HT-29 (cell line): ENCODE measurements at places on chromosomes 1 and 21.
A peak's percentile ranks its signal among the peaks of the same experiment; 100 is the strongest.

DNA sequence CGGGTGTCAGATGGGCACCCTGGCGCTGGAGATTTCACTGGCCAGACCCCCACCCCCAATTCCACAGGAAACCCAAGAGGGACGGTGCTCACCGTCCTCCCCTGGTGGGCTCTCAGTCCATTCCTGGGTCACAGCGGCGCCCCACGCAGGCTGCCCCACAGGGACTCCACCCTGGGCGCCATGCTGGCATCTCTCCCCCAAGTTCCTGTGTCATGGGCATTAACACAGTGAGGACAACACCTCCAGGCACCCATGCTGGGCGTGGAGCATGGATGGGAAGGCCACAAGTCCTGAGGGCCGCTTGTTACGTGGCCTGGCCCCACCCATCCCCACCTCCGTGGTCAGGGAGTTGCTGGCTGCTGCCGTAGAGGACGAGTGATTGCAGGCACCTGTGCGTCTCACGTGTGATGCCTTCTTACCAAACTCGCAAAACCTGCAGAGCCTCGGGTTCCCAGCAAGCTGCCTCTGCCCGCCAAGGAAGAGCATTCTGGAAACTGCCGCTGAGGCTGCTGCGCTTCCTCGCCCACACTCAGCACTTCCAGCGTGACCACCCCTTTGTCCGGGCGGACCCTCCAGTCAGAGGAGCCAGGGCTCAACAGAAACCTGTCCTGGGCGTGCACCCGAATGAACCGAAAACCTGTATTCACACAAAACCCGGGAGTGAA is 60.3 kb downstream of the SLX9 start:
- DNase-seq, result no peak

DNA sequence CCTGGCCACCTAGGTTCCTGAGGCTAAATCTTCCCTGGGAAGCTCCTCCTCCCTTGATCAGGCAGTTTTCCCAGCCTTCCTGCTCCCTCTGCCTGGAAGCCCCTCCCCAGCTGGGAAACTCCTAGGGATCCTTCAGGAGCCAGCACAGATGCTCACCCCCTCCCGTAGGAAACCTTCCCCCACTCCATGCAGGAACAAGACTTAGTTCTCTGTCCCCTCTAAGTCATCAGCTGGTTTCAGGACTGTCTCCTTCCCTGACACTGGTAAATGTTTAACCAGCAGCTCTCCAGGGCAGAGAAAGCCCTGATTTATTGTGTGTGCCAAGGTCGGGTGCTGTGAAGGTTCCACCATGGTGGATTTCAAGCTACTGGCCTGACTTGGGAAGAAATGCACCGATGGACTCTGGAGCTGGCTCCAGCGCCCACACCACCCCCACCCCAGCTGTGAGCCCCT is 25.0 kb downstream of the TTC39A start:
- DNase-seq, result peak; percentile 40

DNA sequence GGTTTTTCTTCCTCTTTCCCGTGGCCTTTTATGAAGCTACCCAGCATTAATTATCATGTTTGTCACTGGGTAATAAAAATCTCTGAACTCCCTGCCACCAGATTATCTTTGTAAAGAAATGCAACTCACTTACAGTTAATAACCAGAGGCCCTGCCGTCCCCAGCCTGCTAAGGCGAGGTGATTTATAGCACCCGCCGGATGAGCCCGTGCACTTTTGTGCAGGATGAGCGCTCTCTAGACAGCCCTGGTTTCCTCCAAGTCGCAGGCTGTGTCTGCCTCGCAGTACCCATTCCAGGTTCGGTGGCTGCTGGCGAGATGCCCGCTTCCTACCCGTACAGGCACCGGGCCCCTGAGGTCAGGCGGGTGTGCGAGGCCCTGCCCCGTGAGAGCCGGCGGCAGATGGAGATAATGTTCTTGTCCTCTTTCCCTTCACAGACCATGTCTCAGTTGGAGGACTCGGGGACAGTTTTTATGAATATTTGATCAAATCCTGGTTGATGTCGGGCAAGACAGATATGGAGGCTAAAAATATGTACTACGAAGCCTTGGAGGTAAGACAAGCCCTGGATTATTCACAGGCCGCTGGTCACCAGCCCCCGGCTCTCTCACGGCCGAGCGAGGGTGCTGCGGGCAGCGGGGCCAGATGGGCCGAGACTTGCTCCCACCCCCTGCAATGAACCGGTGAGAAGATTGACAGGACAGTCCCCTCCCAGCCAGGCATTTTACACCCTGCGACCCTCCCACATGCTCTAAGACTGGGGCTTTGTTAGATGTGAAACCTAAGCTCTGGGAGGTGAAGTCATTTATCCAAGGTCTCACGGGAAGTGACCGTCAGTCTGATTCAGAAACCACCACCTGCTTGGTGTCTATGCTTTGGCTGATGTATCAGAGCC is 28.5 kb upstream of the SELENON start:
- DNase-seq, result no peak

- DNase-seq, result peak; percentile 72
Measured at GRCh38 chr1:2231532-2232254, 3.6 kb downstream of the SKI start.

DNA sequence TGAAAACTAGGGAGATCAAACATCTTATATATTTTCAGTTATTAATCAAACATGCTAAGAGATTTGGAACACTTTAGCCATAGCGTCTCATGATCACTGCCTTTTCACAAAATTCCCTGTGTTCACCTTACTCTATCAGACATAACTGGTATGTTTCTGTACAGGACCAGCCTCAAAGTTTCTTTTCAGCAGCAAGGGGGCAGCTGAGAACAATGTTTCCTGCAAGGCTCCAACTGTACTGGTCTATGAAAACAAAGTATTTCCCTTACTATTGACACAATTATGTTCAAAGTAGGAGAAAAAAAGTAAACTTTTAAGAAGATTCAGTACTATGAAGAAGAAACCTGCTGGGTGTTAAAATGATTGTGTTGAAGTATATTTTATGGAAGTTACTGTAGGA is 98.5 kb downstream of the ATF6 start:
- peak; percentile 24 for DNase-seq

DNA sequence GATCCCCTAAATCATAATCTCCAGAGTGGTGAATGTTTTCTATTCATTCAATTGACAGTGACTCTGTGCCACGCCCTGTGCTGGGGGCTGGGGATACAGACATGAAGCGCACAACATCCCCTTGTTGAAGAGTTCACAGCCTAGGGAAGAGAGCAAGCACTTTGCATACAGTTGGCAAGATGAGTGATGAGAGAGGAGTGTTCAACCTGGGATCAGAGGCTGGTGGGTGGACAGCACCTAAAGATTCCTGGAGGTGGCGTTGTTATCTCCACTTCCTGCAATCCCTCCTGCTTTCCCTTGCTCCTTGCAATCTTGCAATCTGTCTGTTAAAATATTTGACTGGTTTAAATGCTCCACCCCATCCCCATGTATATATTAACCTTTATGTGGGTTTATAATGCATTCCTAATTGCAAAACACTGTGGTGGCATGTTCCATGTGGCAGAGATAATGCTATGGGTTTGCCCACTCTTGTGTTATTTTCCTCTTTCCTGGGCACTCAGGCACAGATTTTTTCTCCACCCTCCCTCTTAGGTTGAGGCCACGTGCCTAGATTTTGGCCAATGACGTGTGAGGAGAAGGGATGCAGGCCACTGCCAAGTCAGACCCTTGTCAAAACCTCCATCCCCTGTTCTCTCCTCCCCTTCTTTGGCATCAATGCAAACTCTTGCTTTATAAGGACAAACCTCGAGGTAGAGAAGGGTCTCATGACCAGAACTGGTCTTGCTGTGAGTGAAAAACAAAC is 36.2 kb upstream of the GADD45A start:
- peak; percentile 47 for DNase-seq

DNA sequence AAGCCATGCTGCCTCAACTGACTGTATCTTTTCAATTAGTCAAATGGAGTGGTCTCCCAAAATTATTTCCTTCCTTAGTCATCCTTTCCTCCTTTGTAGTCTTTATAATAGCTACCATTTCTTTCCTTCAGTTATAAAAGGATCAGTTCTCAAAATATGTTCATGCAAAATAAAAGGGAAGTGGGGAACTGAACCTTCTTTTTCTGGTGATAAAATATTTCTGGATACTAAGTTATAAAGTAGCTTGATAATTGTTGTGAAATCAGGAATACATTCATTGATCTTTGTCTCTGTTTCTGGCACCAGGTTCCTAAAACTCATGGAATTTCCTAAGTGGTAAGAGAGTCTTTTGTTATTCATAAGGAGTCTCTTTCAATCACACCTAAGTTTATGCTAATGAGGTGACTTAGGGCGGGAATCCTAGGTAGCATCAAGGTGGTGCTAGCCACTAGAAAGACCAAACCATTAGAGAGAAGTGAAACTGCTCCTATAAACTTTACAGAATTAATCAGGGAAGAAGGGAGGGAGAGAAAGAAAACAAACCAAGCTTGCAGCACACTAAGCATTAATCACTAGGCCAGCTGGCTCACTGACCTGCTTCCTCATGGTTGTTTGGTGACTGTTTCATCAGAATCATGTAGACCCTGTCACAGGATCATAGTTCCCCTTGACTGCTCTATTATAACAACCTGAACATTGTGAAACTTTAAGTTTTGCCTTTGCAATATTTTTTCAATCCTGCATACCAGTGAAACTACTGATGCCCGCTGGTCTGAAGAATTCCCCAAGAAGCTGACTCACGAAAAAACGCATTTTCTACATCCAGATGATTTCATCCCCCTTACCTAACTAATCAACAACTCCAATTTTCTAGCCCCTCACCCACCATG is 161.6 kb upstream of the PTBP2 start:
- no peak for DNase-seq

GRCh38 chr1:100631015-100631551 is 88.5 kb upstream of the VCAM1 start:
- peak; percentile 41 for DNase-seq

- DNase-seq, result no peak
Measured at GRCh38 chr1:11444907-11445306, 34.0 kb upstream of the DISP3 start.

DNA sequence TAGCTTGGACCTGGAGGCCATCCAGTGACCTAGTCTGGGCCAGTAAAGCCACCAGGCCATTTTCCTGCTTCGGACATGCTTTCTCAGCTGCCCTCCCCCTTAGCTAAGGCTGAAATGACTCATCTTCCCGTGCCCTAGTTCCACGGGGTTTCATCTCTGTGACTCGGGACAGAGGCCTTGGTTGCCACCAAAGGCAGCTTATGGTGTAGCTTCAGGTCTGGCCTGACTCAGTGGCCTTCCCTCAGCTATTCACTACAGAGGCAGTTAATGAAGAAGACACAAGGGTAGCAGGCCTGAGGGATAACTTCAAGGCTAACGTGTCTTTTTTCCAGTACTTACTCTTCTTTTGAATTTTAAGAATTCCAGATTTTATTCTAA is 82.4 kb downstream of the PBX1 start:
- DNase-seq, result no peak

GRCh38 chr1:25055324-25055780 is 125.3 kb upstream of the RUNX3 start:
- DNase-seq, result no peak

- no peak for DNase-seq
Measured at GRCh38 chr1:90504509-90504908, 212.6 kb downstream of the BARHL2 start.

DNA sequence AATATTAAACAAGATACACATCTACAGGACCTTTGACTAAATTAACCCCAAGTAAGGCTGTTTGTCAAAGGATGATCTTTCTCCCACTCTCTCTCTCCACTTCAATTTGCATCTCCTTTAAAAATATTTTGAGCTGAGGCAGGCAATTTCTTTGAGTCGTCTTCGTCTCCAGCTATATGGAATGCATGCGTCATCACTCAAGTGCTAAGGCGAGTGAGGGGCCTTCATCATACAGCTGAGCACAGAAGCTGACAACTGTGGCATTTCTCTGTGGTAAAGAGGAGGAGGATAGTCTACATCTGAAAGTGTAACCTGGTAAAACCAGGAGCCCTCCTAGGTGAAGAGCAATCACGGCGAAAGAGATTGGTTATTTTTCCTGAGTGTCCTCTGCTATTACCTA is 7.6 kb downstream of the EPHX4 start:
- no peak for DNase-seq

DNA sequence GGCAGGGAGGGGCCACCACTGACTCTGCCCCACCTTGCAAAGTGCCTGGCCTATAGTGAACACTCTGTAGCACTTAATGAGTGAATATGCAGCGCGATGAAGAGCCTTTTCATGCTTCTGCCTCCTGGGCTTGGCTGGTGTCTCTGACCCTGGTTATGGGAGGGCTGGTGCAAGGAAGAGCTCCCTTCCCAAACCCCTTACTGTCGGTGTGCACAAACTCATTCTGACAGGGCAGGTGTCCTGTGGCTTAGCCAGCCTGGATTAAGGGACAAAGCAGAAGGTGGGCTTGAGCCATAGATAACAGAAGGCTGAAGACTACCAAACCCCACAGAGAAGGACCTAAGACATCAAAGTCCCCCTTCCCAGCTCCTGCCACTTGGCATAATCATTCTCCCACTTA is 2.0 kb upstream of the NCMAP start:
- no peak for DNase-seq

GRCh38 chr21:31688603-31689368 is 29.3 kb downstream of the SOD1 start:
- DNase-seq, result no peak

DNA sequence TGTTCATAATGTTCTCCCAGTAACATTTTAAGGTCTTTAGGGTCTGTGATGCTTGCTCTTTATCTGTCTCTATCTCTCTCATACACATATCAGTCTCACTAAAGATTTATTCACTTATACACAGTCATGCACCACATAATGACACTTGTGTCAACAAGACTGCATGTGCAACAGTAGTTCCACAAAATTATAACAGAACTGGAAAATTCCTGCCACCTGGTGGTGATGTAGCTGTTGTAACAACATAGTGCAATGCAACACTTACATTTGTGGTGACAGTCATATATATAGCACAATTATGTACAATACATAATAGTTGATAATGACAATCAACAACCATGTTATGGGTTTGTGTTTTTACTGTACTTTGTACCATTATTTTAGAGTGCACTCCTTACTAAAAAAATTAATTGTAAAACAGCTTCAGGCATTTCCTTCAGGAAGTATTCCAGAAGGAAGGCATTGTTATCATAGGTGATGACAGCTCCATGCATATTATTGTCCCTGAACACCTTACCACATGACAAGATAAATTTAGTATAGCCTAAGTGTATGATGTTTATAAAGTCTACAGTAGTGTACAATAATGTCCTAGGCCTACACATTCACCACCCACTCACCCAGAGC is 8.1 kb downstream of the TDRD5 start:
- DNase-seq, result peak; percentile 73

GRCh38 chr1:21590934-21591333 is 78.2 kb downstream of the RAP1GAP start:
- no peak for DNase-seq

DNA sequence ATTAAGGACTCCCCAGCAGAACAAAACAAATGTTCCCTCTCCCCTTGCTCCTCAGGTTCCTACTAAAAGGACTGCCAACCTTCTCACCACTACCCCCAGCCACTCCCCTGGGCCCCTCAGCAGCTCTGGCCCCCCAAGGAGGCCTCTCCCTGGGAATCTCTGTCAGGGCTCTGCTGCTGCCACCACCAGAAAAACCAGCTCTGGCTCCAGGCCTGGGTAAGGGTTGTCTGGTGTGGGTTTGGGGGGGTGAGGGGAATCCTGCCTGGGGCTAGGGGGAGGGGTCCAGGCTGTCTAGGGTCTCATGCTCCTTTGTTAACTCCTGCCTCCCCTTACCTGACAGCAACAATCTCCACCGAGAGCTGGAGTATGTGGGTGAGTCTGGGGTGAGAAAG is 4.8 kb downstream of the NECTIN4 start:
- DNase-seq, result no peak
